ENCODE measurements at places on chromosomes 11 and 22.
A peak's percentile ranks its signal among the peaks of the same experiment; 100 is the strongest.

- H3K27me3 ChIP-seq = no peaks in the 10 kb centered on the region
- H3K4me1 ChIP-seq = peaks cover 23% of the 10 kb centered on the region
- no peak overlapping the region for H3K27ac ChIP-seq
- no peaks in the 10 kb centered on the region for H3K36me3 ChIP-seq
These were observed 26.4 kb downstream of the LRFN4 start for GRCh38 chr11:66883016-66883965.

DNA sequence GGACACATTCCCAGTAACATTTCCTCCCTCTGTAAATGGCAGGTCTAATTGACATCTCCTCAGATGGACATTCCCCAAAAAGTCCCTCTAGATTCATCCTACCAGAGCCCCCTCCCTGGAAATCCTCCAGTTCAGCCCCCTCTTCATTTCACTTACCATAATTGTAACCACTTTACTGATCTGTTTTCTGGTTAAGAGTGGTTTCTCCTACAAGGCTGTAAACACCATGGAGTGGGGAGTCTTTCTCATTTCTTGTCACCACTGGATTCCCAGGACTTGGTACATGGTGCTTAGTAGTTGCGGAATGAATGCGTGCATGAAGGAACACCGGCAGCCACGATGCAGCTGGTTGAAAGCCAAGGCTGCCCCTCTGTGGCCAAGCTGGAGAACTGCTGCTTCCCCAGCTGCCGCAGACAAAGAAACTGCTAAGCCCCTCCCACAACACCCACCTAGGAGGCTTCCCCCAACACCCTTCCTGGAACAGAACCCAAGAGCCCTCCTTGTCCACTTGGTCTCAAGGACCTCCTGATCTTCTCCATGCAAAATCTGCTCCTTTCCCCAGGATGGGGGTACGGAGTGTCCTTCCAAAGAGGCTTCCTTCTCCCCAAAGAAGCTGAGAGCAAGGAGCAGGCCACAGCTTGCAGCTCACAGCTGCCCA lies 18.6 kb upstream of the SCARF2 start:
- H3K27ac ChIP-seq = no peak overlapping the region
- H3K4me3 ChIP-seq = no peak overlapping the region
- no peaks in the 10 kb centered on the region for H3K27me3 ChIP-seq
- DNase-seq = peak; percentile 92
- no peaks in the 10 kb centered on the region for H3K36me3 ChIP-seq

DNA sequence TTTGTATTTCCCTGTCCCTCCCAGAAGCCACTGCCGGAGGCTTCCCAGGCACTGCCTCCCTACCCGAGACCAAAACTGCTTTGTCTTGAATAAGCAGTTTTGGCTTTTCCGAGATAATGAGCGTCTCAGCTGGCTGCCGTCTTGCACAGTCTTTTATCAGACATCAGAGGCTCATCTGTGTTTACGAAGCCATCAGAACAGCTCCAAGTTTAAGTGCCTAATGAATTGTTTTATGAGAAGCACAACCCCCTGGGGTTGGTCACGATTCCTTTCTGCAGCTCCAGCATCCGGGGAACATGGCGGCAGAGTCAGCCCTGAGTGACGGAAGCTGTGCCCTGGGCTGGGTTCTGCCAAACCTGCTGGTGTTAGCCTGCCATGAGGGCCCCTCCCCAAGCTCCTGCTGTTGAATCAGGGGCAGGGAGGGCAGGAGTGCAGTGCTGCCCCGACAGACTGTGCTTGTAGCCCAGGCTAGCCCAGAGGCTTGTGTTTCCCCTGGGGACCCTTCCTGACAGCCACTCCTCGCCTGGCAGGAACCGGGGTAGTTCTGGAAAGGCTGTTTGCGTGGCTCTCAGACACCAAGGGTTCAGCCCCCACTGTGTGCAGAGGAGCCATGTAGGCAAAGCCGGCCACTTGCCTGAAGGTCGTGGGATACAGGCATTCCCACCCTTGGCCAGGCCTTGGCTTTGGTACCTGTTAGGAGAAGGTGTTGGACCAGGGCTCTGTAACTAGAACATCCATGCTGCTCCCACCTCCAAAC lies 96.1 kb downstream of the MORC2 start:
- no peak overlapping the region for H3K27ac ChIP-seq
- H3K27me3 ChIP-seq = no peaks in the 10 kb centered on the region
- no peaks in the 10 kb centered on the region for H3K36me3 ChIP-seq
- no peaks in the 10 kb centered on the region for H3K4me1 ChIP-seq
- no peak overlapping the region for H3K4me3 ChIP-seq
- no peak for DNase-seq

DNA sequence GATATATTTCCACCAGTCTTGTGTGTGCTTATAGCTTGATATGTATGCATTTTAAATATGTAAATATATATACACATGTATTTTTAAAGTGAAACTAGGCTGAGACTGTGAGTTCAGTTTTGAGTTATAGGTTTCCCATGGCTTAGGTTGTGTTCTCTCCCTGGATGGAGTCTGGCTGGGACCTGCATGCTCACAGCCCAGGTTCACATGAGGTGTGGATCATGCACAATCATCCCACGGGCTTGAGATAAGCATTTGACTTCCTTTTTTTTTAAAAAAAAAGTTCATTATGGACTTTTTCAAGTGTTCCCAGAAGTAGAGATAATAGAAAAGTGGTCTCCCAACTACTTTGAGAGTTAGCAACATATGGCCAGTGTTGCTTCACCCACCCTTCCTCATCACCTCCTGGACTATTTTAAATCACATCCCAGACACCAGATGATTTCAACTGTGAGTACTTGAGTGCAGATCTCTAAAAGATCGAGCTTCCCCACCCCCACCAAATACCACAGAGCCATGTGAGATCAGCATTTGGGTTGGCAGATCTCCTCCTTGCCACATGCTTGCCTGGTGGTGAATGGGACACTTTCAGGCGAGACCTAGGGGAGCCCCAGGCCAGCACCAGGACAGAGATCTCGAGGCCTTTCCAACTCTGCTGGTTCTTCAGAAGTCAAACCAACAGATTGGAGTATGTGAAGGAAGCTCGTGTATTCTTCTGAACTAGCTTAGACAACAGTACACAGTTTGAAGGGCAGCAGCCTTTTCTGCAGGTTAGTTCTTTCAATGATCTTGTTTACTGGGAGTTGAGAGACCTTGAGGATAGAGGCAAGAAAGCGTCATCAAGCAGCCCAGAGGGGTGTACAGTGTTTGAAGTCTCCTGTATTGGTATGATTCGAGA lies 15.9 kb downstream of the MED15 start:
- no peaks in the 10 kb centered on the region for H3K36me3 ChIP-seq
- peaks cover 5% of the 10 kb centered on the region for H3K4me1 ChIP-seq
- no peaks in the 10 kb centered on the region for H3K27me3 ChIP-seq
- DNase-seq = no peak
- no peak overlapping the region for H3K27ac ChIP-seq

GRCh38 chr11:103091064-103091800 lies 728 bp downstream of the DCUN1D5 start:
- H3K27me3 ChIP-seq = peaks cover 30% of the 10 kb centered on the region
- peak overlapping the region; percentile 89 for H3K4me3 ChIP-seq
- peaks cover 16% of the 10 kb centered on the region for H3K4me1 ChIP-seq

DNA sequence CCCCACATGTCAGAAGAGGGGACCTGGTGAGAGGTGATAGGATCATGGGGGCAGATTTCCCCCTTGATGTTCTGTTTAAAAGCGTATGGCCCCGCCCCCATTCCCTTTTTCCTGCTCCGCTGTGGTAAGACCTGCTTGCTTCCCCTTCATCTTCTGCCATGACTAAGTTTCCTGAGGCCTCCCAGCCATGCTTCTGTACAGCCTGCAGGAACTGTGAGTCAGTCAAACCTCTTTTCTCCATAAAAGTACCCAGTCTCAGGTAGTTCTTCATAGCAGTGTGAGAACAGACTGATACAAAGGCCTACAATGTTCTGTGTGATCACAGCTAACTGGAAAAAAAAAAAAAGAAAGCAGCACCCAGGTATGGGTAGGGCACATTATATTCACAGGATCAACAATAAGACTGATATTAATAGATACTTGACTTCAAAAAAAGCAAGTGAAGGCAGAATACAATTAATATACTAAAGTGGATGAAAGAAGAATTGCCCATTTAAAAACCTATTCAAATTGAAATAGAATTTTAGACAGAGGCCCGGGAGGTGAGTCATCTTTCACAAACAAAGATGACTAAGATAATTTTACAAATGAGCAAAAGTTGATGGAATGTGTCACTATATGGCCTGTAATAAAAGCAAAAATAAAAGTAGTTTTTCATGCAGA lies 1.7 kb upstream of the OR52K1 start:
- no peaks in the 10 kb centered on the region for H3K36me3 ChIP-seq
- no peaks in the 10 kb centered on the region for H3K27me3 ChIP-seq
- H3K4me3 ChIP-seq = no peak overlapping the region
- DNase-seq = no peak
- no peak overlapping the region for H3K27ac ChIP-seq
- no peaks in the 10 kb centered on the region for H3K4me1 ChIP-seq

DNA sequence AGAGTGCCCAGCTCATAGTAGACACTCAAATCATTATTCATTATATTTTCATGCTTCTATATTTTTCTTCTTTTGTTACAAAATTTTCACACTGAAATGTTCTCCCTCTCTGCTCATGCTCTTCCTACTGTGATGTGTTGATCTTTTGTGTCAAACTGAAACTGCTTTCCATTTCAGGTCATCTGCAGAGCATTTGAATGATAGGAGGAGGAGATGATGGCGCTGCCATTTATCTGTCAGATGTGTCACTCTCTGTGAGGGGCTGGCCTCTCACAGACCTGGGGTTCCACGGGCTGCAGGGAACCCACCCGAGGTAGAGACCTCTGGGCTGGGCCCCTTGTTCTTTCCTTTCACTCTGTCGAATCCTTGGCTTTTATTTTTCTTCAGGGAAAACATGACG lies 41.1 kb downstream of the OR10A6 start:
- no peaks in the 10 kb centered on the region for H3K27me3 ChIP-seq
- no peaks in the 10 kb centered on the region for H3K4me1 ChIP-seq
- H3K27ac ChIP-seq = no peak overlapping the region
- no peak for DNase-seq
- H3K4me3 ChIP-seq = no peak overlapping the region

GRCh38 chr11:61731952-61732675 lies 20.3 kb upstream of the MYRF start:
- DNase-seq = no peak
- no peak overlapping the region for H3K27ac ChIP-seq
- H3K4me1 ChIP-seq = no peaks in the 10 kb centered on the region
- H3K27me3 ChIP-seq = no peaks in the 10 kb centered on the region
- H3K36me3 ChIP-seq = no peaks in the 10 kb centered on the region

DNA sequence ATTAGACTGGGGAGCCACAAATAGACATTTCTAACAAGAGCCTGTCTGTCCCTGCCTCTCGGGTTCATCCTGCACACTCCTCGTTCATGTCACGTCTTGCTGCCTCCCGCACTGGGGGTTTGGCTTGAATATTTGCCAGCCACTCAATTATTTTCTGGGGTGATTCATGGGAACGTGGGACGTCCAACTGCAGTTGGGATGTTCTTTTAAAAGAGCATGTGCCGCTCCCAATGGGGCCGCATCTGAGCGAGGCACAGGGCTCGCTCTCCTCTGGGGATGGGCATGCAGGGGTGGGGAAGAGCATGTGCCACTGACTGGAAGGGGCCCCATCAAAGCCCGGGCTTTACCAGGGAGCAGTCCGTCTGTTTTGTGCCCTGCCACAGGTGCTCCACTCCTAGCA lies 43.4 kb downstream of the PARVG start:
- H3K27me3 ChIP-seq = no peaks in the 10 kb centered on the region
- no peaks in the 10 kb centered on the region for H3K4me1 ChIP-seq
- H3K4me3 ChIP-seq = no peak overlapping the region
- no peak for DNase-seq
